Urothelium cell line (cell line): ENCODE measurements at places on chromosomes 16 and 17.

- no peak for DNase-seq
Observed at GRCh38 chr17:30568117-30568430, 90.9 kb downstream of the GOSR1 start.

- DNase-seq, result peak; percentile 83
Observed at GRCh38 chr17:41792845-41793783, 6.6 kb upstream of the JUP start.

DNA sequence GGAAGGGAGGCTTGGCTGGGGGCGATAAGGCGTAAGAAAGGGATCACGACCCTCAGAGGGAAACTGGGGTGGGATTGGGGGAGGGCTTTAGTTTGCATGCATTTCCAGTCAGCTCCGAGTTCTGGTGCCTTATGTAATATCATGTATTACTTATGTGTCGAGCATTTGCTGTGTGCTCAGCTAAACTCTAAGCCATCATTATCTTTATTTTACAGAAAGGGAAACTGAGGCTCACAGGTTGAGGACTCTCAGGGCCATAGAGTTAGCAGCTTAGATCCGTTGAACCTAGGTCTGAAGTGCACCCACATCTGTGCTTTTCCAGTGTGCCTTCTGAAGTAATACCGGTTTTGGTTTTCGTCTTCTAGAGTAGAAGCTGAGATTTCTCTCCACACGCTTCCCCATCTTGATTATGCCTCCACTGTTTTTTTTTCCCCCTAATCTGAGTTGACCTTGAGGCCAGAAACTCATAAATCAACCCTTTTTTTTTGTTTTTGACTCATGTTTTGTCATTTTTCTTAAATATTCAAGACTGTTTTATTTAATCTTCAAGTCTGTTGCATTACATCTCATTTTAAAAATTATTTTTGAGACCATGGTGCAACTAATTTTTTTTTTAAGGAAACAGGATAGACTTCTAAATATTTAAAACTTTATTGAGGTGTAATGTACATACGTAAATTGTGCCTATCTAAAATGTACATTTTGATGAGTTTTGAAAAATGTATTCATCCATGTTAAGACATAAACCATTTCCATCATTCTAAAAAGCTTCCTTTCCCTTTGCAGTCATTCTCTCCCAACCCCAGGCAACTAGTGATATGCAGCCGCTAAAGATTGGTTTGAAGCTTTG, 741 bp downstream of the CYB5B start:
- DNase-seq, result no peak

DNA sequence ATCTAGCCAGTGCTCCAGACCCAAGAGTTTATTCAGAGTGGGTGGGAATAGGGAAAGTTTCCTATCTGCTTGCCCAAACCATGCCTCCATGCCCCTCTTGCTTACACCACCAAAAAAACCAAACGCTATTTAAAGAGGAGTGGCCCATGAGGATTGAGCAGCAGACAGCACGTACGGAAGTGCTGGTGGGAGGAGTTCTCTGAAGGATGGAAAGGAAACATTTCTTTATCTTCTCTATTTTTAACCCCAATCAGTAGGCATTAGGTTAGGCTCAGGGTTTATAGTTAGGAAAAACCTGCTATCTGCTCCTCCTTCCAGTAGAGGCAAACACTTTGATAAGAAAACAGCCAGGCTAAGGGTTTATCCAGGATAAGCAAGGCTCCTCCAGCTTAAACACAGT, 235.3 kb downstream of the ZFHX3 start:
- DNase-seq, result no peak

GRCh38 chr17:78939615-78940014, 14.4 kb upstream of the TIMP2 start:
- DNase-seq, result no peak

DNA sequence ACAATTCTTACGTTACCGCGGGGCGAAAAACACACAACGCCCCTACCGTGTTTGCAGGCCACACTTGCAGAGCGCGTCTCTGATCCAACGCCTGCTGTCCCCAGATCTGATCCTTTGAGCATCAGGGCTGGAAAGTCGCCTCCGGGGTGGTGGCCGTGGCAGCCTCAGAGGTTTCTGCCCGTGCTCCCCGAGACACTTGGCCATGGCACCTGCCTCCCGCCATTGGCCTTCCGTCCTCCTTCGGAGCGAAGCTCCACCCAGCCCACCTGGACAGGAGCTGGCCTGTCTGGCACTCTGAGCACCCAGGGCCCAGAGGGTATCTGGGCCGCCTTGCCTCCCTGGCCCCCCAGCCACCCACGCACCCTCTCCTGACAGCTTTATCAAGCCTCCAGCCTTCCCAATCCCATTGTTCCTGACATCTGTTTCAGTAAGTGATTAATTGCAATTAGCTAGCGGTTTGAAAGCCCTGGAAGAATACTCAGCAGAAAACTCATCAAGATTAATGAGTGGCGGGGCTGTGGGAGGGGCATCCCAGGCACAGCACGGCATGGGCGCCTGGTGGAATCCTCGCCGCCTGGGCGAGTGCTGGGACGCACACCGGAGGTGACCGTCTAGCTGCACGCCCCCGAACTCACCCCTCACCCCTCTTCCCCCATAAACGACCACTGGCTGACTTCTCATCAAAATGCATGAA, 181.5 kb upstream of the GSE1 start:
- no peak for DNase-seq

DNA sequence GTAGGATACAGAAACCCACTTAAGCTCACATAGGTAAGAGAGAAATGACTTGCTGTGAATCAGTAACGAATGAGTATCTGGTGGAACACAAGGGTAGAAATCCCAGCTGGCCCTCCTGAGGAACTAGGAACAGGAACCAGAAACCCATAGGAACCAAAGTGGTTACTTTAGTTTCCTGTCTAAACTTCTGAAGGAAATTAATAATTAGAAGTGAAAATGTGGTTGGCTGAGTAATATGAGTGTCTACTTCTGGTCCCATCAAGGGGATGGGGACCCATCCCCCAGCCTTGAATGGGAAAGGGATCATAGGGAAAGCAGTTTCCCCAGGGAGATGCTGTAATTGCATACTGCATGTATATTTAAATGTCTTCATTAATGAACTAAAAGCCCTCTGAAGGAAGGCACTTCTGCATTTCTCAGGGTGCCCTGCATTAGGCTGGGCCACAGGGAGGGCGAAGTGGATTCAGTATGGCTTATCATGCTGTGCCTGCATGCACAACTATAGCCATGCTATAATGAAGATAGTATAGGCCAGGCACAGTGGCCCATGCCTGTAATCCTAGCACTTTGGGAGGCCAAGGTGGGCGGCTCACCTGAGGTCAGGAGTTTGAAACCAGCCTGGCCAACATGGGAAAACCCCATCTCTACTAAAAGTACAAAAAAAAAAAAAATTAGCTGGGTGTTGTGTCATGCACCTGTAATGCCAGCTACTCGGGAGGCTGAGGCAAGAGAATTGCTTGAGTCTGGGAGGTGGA, 45.6 kb downstream of the CYB5B start:
- no peak for DNase-seq

- DNase-seq, result no peak
Observed at GRCh38 chr16:4728676-4729075, 5.4 kb downstream of the ANKS3 start.

GRCh38 chr17:72592242-72592966, 471.6 kb downstream of the SOX9 start:
- DNase-seq, result peak; percentile 90

DNA sequence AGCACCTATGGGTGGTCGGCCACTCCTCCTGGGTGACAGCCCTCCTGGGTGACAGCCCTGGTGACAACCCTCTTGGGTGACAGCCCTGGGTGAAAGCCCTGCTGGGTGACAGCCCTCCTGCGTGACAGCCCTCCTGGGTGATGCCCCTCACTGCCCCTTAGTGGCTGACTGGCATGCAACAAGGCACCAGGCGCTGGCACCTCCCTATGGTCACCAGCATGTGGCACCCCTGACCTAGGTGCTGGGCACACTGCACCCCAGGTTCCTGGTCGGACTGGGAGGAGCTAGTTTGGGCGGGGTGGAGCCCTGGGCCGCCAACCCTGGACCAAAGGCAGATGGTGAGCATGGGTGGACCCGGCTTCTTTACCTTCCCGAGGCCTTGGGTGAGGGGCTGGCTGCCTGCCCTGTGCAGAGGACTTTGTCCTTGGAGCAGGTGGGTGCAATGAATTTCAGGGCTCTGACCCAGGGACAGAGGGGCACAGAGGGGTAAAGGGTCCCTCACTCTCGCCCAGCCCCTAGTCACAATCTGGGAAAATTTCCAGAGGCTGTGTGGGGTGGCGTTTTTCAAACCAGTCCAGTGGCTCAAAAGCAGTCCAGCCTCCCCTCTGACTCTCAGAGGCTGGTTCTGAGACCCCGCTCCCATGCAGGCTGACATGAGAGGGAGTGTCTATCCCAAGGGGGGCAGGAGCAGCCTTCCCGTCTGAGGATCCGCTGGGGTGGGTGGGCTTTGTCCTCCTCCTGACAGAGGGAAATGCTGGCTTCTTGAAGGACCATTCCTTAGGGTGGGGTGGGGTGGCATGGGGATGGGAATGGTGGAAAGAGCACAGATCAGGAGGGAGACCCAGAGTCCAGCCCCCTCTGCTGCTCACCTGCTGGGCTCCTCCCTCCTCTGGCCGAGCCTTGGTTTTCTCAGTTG, 25.9 kb upstream of the TNFRSF13B start:
- DNase-seq, result no peak

- DNase-seq, result no peak
Observed at GRCh38 chr17:59387351-59388068, 56.1 kb downstream of the YPEL2 start.

- DNase-seq, result peak; percentile 90
Observed at GRCh38 chr17:9050801-9051401, 29.6 kb downstream of the NTN1 start.

- no peak for DNase-seq
Observed at GRCh38 chr17:37737081-37737480, 7.8 kb downstream of the HNF1B start.

DNA sequence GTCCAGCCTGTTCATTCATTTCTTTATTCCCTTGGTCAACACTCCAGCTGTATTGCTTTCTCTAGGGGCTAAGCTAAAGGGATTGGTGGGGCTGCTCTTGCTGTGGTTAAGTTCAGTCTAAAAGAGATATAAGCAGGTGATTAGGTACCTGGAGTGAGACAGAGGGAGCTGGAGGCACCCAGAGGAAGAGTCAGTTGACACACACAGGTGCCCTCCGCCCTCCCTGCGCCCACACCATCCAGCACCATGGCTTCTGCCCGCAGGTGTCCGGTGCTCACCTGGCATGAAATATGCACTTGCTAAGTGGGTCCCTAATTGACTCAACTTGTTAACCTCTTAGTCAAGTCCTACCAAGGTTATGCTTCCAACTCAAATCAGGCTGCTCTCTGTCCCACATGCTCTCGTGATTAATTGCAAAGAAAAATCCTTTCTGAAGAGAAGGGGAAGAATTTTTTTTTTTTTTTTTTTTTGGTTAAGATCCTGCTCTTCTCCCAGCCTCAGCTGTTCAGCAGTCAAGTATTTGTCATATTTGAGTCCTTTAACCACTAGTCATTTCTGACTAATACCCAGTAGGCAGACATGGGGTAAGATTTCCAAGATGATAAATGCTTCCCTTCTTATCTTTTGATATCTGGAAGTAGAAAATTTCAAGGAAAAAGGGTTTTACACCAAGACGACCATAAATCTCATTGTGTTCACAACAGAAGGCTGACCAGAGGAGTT, 199.8 kb upstream of the WSCD1 start:
- DNase-seq, result no peak

DNA sequence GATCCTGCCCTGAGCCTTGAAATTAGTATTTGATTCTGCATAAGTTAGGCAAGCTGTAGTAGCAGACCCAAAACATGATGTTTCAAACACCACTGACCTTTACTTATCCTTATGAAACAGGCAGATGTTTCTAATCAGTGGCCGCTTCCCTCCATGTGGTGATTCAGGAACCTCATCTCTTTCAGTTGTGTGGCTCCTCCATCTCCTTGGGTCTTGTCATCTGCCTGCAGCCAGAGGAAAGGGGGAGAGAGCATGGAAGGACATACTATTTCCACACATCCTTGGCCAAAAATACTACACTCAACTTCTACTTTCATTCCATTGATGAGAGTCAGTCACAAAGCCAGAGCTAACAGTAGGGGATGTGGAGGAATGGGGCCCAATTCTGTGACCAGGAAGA, 41.6 kb upstream of the IRX6 start:
- DNase-seq, result no peak

DNA sequence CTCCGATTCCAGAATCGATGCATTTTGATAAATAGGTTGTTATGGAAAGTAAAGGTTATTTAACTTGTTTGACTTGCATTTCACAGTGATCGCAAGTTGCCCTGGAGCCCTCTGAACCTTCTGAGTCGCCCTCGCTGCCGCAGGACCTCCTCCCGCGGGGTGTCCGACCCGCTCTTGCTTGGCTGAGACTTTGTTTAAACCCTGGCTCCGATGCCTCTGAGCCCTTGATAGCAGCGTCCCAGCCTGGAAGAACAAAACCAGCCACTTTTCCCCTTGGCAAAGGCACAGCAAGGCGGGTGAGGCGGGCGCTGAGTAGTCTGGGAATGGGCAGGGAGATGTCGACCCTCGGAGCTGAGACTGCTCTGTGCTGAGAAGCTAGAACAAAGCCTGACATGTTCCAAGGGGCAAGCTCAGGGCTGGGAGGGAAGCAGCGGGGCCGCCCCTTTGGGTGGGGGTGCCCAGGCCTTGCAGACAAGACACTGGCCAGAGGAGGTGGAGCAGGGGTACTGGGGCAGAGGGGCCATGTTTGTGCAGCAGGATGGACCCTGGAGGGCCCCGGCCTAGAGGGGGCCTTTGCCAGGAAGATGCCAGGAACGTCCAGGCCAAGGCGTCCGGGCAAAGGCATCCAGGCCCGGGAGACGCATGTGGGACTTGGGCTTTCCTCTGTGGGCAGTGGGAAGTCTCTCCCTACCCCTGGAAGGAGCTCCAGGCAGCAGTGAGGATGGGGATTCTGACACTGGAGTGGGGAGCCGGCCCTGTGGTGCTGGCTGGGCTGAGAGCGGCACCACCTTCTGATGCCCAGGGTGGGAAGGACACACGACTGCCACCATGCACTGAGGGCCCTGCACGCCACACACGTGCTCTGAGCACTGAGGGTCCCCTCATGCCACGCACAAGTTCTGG, 30.3 kb upstream of the CDH15 start:
- DNase-seq, result no peak

GRCh38 chr16:24761526-24761925, 32.1 kb downstream of the TNRC6A start:
- no peak for DNase-seq
